ENCODE measurements at places on chromosomes 13 and 19.

- DNase-seq, result no peak
Measured at GRCh38 chr13:113080901-113081521, 24.6 kb upstream of the F7 start.

DNA sequence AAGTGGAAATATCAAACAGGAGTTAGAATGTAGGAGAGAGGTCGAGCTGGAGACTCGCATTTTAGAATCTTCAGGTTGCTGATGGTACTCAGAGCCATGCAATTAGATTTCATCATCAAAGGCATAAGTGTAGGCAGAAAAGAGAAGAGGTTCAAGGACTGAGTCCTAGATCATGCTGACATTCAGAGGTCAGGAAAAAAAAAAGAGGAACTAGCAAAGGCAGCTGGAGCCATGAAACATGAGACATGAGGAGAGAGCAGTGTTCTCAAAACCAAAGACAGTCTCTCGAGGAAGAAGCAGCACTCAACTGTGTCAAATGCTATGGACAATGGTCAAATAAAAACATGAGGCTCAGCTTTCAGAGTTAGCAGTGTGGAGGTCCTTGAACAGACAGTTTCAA lies 12.4 kb upstream of the TPP2 start:
- DNase-seq, result no peak

DNA sequence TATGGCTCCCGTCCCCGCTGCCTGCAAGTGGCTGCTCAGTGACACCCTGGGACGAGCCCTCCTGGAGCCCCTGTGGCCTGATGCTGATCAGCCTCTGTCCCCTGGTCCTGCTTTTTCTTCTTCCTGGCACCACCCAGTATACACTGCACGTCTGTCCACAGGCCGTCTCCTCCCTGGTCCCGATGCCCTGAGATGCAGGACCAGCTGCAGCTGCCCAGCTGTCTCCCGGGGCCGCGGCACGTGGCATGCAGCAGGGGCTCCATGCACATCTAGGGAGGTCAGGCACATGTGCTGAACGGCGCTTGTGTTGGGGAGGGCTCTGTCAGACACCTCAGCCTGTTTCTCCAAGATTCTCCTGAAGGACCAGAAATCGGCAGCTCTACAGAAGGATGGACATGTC lies 30.2 kb downstream of the ZFR2 start:
- DNase-seq, result no peak

GRCh38 chr13:44758630-44759383 lies 182.7 kb upstream of the TSC22D1 start:
- DNase-seq, result no peak

DNA sequence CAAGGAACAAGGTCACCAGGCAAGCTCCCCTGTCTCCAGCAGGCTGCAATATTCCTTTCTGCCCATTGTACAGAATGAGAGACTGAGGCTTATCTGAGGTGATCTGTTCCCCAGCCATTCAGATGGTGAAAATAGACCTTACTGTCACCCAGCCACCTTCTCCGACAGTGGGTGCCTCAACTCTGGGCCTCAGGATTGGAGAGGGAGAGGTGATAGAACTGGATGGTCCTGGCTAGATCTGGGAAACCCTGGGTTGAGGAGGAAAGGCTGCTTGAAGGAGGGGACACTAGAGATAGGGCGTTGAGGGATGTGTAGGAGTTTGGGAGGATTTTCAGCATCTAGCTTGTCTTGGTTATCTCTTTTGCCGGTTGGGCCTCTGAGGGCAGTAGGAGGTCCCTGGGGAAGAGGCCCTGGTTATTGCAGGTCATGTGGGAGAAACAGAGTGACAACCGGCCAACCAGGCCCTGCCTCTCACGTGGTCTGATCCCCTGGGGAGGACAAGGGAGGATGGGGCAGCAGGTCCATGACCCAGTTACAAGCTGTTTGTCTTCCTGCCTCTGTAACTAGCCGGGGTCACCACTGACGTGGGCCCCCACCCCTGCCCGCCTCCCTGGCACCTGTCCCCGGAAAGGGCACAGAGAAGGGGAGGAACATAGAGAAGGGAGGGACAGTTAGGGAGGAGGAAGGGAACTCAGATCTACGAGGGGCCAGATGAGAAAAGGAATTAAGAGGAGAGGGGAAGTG lies 8.2 kb downstream of the NFIC start:
- peak; percentile 95 for DNase-seq

DNA sequence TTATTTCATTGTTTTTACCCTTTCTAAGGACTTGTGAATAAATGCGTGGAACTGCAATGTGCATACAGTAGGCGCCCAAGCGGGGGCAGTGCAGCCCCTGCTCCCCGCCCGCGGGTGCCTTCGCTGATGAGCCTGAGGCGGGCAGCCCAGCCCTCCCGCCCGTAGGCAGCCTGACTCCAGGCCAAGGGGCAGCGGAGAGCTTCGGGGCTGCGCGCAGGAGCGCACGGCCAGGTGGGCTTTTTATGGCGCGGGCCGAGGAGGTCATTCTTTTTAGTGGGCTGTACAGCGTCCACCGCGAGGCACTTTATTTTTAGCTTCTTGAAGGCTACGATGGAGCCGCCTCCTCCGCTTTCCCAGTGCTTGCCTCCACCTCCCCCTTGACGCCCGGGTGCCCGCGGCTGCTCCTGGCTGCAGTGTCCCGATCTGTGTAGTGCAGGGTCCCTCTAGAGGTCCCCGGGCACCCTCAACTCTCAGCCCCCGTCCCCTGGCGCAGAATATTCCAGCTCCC lies 60.5 kb downstream of the CCNE1 start:
- DNase-seq, result no peak

DNA sequence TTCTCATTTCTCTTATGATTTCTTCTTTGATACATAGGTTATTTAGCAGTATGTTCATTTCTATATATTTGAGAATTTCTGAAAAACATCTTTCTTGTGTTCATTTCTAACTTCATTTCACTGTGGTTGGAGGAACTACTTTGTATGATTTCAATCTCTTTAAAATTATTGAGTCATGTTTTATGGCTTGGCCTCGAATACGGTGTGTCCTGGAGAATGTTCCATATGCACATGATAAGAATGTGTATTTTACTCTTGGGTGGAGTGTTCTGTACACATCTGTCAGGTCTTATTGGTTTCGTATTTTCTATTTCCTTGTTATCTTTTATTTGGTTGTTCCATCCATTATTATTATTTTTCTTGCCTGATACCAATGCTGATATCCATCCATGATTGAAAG lies 22.9 kb downstream of the DNM2 start:
- no peak for DNase-seq

DNA sequence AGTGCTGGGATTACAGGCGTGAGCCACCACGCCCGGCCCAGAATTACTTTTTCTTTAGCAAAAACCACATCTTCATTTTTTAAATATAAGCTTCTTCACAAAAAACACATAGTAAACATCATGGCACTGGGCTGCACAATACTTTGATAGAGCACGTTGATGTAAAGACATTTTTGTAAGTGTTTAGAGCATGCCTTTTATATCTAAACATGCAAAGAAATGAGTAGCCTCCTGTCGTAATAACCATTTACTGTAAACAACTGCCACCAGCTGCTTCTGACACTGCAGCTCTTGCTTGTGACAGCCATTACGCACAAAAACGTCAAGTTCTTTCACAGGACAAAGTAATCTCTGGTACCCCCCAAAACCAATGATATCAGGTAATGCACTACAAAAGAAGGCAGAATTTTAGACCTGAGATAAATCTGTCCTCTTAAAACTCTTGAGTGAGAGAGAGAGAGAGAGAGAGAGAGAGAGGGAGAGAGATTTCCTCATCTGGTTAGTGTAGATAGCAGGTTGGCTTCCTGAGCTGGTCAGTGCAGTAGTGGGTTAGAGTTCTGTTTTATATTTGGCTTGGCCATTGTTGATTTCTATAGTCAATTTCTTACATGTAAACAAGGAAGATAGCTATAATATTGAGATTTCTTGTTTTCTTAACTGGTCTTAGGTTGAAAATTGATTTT lies 6.7 kb upstream of the ZNF548 start:
- no peak for DNase-seq

DNA sequence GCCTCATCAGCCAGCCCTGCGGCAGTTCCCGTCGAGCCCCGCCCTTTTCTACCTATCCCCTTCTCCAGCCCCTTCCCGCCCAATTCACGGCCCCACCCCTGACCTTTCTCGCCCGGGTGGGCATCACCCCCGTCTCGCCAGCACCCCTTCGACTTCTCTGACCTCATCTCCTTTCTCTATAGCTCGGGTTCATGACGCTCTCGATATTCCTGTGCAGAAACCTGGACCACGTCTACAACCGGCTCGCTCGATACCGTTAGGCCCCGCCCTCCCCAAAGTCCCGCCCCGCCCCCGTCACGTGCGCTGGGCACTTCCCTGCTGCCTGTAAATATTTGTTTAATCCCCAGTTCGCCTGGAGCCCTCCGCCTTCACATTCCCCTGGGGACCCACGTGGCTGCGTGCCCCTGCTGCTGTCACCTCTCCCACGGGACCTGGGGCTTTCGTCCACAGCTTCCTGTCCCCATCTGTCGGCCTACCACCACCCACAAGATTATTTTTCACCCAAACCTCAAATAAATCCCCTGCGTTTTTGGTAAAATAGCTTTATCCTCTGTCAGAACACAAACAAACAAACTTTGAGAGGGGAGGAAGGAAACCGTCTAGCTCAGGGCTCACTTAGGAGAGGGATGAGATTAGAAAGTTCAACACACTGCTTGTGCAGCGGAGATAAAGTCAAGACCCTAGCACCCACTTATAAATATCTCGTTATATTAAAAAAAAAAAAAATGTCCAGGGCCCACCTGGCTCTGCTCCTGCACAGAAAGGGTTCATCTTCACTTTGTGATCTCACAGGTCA lies 5.1 kb downstream of the CD37 start:
- DNase-seq, result peak; percentile 80

DNA sequence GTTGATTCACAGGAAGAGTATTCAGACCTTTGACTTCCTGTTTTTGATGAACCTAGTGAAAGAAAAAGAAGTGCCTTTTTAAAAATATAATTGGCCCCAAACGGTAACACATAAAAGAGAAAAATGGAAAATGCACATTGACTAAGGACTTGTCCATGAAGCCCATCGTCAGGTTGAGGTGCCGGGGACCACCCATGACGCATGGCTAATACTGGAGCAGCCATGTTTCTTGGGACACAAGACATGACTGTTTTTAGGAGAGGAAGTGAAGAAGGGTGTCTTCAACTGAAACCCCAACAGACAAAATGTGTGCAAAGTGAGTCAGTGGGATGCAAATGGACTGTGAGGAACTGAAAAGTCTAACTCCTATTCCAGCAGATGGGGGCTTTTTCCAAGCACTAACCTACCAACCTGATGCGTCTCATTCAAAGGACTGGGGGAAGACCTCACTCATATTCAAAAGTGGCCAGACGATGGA lies 459.4 kb downstream of the FOXO1 start:
- no peak for DNase-seq

DNA sequence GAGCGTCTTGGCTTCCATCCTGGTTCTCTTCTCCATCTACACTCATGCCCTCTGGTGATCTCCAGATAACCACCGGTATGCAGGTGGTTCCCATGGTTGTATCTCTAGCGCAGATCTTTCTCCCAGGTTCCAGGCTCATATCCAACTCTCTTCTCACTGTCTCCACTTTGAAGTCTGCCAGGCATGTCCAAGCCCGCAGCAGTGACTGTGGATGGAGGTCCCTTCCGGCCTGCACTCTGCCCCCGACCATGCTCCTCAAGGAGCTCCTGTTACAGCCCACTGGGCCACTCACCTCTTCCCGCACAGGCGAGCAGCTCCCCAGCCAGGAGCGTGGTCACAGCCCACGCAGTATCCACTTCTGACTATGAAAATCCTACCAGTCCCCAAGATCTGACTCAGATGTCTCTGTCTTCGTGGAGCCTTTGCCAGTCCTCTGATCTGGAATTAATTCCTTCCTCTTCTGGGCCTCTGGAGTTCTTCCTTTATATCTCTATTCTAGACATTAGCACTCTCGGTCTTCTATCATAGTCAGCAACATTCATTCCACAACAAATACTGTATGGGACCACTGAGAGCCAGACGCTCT lies 100.2 kb downstream of the TEX26 start:
- DNase-seq, result no peak

DNA sequence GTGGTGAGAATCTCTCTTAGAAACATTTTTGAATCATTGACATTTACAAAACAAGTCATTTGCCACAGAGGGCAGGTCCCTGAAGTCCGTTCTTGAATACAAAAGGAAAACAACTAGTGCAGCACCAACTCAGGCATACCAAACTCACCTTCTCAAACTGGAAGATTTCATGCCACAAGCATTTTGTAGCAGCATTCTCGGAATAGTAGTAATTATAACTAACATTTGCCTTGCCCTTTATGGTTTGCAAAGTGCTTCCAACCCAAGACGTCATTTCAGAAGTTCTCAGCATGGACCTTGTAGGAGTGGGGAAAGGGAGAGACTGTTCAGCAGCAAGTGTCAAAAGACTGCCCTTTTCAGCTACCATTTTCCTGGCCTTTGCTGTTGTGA lies 344.6 kb downstream of the RFC3 start:
- no peak for DNase-seq

DNA sequence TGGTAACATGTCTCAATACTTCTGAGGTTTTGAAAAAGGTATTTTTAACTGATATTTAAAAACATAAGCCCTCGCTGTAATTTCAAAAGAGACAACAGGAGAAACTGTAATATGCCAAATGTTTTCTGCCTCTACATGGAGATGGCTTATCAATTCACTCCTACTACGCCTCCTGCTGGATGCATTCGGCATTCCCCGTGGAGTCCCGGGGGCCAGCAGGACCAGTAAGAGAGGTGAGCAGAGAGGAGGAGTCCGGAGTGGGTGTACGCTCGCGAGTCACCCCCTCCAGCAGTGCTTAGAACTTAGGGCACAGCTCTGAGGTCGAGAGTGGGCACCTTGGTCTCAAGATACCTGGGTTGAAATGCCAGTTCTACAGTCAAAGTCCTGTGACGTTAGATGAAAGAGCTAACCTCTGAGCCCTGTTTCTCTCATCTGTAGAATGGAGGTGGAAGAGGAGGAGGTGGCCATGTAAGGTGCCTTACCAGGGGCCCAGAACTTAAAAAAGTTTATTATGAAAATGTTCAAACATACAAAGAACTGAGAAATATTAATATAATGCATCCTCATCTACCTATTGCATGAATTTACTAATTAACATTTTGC lies 110.2 kb downstream of the STK24 start:
- no peak for DNase-seq

DNA sequence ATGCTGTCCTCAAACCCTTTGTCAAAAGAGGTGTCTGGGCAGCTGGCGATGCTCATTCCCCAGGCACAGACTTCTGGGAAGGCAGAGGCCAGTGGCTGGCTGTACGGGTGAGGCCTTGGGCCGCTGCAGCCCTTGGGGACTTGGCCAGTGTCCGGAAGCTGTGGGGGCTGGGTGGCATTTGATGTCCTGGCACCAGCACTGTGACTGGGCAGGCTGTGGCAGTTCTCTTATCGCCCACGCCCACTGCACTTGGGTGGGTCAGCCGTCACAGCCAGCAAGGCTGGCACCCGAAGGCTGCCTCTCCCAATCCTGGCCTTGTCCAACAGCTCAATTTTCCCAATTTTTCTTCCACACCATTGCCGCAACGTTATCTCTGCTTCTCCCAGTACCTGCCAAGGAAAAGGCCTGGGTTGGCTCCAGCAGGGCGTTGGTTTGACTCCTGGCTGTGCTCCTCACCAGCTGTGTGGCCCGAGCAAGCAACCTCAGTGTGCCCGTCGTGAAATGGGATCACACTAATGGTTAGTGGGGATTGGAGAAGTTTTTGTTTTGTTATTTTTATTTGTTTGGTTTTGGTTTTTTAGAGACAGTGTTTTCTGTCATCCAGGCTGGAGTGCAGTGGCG lies 12.7 kb upstream of the SLC44A2 start:
- DNase-seq, result peak; percentile 97
